ENCODE measurements at places on chromosomes 16 and 17.

DNA sequence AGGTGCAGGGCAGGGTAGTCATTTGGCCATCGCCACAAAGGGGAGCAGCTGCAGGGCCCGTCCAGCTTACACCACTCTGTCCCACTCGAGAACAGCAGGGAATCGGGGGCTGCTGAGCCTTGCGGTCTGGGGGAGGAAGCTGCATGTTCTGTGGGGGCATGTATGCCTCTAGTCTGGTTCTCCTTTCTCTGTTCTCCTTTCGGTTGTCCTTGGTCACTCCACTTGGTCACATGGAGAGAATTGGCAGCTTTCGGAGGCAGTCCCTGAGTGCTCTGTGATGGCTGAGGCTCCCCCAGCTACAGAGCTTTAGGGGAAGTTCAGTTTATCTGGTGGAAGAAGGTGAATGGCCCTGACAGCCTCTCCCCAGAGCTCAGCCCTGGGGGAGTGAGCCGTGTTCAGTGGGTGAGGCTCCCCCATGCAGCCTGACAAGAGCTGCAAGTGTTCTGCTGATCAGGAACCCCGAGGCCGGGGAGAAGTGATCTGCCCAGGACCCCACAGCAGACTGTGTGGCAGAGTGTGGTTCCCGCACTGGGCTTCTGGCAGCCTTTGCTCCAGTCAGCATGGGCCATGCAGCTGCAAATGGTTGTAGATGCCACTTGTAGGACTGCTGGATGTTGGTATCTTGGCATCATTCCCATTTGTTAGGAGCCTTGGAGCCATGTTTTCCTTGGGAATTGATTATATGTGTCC lies 22.3 kb upstream of the SMPD3 start:
- DNase-seq, result no peak

DNA sequence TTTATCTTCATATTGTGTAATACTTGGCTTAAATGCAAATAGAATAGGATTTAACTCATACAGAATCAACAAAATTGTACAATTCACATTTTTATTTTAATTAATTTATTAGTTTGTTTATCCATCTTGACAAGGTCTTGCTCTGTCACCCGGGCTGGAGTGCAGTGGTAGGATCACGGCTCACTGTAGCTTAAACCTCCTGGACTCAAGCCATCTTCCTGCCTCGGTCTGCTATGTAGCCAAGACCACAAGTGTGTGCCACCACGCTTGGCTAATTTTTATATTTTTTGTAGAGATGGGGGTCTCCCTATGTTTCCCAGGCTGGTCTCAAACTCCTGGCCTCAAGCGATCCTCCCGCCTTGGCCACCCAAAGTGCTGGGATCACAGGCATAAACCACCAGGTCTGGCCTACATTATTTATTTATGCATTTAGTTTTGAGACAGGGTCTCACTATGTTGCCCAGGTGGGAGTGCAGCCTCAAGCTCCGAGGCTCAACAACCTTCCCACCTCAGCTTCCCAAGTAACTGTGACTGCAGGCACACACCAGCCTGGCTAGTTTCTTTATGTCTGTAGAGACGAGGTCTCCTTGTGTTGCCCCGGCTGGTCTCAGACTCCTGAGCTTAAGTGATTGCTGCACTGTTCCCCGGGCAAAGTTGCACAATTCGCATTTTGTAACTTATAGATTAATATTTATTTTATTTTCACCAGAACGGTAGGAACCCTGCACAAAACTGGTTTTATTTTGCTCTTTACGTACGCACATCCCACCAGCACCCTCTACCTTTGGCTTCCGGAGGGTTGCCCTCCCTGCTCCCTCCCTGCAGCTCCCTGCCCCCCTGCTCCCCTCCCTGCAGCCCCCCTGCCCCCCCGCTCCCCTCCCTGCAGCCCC lies 4.9 kb downstream of the DPEP1 start:
- DNase-seq, result no peak

- no peak for DNase-seq
Observed at GRCh38 chr16:754656-755055, 5.9 kb upstream of the MSLN start.

DNA sequence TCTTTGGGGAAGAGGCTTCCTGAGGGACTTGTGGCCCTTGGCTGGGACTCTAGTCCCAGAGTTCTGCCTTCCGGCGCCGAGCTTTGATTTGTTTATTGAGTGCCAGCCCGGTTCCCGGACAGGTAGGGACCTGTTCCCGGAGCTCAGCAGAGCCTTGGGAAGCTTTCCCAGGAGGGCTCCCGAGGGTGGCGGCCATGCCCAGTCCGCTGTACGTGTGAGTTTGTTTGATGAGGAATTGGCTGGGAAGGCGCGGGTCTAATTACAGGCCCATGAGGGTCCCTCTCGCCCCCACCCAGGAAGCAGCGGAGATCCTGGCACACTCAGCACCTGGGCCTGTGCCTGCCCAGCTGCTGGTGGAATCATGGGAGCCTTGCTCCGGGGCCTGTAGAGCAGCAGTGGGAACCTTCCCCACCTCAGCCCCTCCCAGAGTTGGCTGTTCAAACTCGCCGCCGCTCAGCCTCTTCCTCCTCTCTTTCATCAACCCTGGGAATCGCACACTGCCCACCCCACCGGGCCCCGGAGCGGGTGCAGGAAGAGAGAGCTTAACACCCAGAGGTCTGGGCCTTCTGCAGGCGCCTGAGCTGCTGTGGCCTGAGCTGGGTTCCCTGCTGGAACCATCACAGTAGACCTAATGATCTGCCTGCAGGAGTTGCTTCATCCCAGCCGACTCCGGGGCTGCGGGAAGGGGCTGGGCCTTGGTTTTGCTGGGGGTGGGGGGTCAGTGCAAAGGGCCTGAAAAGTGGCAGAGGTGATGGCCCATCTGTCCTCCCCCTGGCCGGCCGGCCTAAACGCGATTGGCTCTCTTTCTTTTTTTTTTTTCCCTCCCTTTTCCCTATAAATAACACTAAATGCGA lies 313.7 kb downstream of the SEC14L1 start:
- DNase-seq, result no peak

- DNase-seq, result no peak
Observed at GRCh38 chr17:70820276-70820675, 650.9 kb downstream of the KCNJ2 start.

GRCh38 chr16:35310999-35311398 lies 1851.6 kb downstream of the TP53TG3F start:
- DNase-seq, result no peak

GRCh38 chr17:41919840-41920579 lies 1.3 kb upstream of the ACLY start:
- no peak for DNase-seq

DNA sequence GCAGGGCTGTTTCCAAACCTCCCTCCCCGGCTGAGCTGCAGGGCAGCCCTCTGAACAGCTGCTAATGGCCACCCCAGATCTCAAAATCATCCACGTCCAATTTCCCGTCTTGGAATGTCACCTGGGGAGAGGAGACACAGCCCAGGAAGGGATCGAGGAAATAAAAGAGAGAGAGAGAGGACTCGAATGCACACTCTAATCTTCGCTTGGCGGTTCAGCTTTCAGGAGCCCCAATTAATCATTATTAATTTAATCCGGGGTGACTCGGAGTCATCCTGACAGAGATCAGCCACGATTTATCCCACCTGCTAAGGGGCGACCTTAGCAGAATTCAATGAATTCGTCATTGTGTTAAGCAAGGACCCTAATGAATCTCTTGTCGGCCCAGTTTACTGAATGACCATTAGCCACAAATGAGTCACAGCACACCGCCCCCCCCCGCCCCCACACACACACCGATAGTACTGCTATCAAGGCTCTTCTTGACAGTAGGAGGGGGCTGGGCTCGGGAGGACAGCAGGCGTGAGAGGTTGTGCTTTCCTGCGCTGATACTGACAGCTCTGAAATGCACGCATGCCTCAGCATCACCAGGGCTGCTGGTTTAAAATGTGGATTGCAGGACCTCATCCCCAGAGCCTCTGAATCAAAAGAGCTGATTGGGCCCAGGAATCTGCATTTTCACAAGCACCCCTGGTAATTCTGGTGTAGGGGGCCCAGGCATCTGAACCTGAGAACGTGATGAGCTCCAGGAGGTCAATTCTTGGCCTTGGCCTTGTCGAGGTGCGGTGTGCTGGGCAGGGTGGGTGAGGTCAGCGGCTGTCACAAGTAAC lies 190.0 kb upstream of the CIBAR2 start:
- no peak for DNase-seq

DNA sequence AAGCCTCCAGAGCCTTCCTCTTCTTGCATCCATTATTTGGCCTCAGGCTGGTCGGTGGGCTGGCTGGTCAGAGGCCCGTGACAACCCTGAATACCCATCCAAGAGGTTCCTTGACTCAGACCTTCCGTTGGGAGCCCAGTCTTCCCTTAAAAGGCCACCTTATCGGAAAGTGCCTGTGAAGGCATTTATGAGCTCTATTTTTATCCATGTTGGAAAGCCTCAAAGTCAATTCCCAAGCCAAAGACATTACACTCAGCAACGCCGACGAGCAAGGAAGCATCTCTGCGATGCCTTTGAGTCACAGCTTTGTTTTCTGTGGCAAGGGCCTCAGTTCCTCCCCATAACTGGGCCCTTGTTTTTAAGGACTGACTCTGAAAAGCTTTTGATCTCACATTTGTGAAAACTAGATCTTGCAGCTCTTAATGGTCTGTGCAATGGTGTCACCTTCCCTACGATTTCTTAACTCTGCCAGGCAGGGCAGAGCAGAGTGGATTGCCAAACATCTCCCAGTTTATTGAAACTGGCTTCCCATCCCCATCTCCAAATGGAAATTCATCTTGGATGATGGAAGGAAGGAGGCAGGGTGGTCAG lies 13.3 kb upstream of the SPOP start:
- no peak for DNase-seq

- DNase-seq, result no peak
Observed at GRCh38 chr16:1674751-1675664, 3.1 kb upstream of the JPT2 start.

DNA sequence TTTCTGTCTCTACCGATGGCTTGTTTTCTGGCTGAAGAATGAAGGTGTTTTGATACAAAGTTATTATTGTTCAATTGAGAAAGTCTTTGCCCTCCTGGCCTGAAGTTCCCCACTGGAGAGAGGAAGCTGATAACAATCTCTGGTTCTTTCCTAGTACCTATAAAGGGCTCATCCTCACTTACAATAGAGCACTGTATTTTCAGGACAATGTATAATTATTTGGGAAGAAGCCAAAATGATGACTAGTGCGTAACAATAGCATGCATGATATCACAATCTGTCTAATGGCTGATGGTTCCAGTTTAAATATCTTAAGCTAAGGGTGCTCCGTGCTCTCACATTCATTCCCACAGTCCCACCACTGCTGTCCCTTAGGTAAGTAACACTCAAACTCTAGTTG lies 230.7 kb downstream of the IRX3 start:
- no peak for DNase-seq

DNA sequence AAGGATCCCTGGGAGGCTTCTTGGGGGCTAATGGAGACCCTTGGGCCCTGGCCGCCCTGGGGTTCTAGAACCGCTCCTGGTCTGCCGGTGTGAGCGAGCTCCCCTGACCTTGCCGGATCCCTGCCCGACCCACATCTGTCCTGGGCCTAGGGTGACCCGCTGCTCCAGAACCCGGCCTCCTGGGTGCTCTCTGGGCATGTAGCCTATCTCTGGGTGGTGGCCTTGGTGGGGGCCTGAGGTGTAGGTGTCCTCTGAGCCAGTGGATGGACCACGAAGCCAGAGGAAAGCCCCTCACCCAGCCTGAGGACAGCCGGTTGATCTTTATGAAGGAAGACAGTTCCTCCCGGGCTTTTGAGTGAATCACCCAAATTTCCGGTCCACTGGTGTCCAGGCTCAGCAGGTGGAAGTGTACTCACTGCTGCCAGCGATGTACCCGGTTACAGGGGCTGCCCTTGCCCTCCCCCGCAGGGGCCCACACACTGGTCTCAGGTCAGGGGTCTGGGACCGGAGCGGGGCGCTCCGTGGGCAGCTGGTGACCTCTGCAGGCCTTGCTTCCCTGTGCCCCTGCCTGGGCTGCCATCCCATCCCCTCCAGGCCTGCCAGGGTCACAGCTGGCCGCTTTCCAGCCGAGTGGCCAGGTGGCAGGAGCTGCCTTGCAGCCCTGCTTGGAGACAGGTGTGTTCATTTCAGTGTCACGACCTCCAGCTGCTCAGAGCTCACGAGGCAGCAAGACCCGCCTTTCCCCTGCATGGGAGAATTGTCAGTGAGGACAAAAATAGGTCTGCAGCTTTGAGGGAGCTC lies 10.5 kb upstream of the GSE1 start:
- DNase-seq, result no peak

GRCh38 chr17:33438139-33438538 lies 145.0 kb upstream of the ASIC2 start:
- no peak for DNase-seq

GRCh38 chr16:88442727-88443576 lies 10.1 kb upstream of the ZFPM1 start:
- peak; percentile 85 for DNase-seq

- DNase-seq, result no peak
Observed at GRCh38 chr17:7004398-7005253, 7.8 kb upstream of the RNASEK start.

GRCh38 chr17:75764711-75765421 lies at the start of gene GALK1:
Gene GALK1 (minus strand): TSS chr17:75765192. CDS start chr17:75765136, 56 bp downstream.
- DNase-seq, result peak; percentile 73

DNA sequence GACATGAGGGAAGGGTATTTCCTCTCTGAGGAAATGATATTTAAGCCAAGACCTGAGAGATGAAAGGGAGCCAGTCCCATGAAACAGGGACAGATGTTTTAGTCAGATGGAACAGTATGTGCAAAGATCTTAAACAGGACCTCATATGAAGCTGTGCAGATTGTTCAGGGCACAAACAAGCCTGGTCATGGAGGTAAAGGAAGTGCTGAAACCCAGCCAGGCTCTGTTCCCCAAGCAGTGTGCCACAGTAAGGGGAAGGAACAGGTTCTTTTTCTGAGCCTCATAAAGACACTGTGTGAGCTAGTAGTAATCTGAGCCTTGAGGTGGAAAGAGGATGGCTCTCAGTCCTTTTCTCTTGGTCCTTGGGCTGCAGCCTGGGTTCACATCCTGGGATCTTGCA lies 159.9 kb downstream of the ANKFN1 start:
- DNase-seq, result no peak

DNA sequence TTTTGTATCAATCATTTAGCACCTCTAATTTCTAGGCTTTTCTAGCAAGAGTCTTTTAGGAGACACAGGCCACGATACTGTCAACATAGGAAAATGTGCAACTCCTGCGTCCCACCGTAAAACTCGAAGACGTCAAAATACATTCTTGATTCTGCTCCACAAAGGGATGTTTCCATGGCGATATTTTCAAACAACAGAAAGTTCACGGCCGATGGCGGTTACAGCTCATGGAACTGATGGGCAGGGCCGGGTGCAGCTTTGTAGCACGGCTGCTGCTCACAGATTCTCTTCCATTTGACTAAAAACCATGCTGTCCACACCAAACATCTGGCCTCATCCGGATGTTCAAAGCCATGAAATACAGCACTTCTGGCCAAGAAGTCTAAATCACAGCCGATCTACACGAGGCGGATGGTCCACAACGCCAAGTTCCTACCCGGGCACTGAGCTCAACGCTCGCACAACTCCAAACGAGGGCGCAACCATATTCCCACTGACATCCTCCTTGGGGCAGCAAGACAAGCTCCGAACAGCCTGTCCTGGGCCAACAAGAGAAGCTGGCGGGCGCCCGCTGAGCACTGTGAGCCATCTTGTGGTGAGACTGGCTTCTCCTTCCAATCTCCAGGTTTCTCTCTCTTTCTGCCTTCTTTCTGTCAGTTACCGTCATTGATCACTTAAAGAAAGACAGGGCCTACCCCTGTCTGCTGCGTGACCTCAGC lies 79.8 kb downstream of the ZNF778 start:
- DNase-seq, result no peak
